ENCODE measurements at places on chromosomes 4 and X. TPM values are rescaled to one million over a fixed set of nuclear protein-coding genes. Genes with fewer than 3 reads are reported as not detected.

DNA sequence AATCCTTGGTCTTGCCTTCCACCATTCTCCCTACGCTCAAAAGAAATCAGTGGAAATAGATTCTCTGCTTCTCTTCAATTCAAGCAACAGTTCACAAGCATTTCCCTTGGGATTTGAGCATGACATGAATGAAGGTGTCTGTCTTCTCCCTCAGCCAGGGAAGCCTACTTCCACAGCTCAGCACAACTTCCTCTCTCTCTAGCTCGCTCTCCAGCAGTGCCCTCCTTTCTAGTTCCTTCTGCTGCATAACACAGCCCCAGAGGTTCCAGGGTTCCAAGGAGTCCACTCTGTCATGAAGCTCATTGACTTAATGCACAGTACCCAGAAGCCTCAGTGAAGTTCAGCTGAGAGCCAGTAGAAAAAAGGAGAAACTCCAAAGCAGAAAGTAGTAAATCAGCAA, 81.3 kb downstream of the PLS3 start:
- no peak for DNase-seq

DNA sequence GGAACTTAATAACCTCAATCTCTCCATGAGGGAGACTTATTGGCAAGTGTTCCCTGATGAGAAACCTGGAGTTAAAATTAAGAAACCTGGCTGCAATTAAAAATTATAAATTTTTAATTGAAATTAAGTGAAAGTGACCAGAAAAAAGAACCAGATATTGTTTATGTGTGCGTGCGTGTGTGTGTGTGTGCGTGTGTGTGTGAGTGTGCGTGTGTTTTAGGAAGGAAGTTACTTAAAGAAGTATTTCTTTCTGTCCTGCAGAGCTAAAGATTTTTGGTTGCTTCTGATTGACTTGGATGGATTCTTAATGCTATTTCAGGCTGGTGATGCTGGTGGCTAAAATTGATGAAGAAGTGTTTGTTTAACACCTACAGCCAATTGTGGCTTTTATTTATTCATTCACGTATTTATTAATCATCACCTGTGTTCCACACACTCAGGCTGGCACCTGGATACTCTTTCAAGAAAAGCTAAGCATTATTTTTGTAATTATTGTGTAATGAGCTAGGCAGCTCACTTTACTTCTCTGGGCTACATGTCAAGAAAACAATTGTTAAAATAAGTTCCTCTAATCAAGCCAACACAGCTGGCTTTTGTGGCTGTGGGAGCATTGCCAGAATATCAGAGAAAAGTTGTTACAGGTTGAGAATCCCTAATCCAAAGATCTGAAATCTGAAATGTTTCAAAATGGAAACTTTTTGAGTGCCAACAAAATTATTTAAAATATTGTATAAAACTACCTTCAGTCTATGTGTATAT, 68.5 kb downstream of the CEP44 start:
- no peak for DNase-seq

DNA sequence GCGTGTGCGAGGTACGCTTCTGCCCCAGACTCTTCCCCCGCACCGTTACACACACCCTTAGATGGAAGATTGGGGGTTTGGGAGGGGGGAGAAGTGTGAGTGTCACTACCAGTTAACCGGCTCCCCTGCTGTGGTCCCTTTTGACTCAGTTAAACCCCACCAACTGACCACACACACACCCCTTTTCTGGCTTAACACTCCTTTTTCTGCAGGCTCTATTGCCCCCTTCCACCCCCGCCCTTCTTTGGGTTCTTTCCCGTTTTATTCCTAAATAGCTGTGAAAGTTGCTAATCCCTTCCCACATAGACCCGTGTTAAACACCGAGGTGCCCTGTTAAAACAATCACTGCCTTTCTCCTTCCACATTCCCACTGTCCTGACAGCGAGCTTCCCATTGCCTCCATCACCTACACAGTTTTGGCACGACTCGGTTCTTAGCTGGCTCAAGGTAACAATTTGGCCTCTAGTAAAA, 3.7 kb upstream of the NR3C2 start:
- no peak for DNase-seq

TECRL gene
- not detected for total RNA-seq

GRCh38 chrX:115957862-115958490, 212.6 kb upstream of the AGTR2 start:
- DNase-seq, result no peak

BRS3 gene
- total RNA-seq, result not detected

GRCh38 chrX:13252726-13253125, 67.1 kb downstream of the ATXN3L start:
- DNase-seq, result no peak

DNA sequence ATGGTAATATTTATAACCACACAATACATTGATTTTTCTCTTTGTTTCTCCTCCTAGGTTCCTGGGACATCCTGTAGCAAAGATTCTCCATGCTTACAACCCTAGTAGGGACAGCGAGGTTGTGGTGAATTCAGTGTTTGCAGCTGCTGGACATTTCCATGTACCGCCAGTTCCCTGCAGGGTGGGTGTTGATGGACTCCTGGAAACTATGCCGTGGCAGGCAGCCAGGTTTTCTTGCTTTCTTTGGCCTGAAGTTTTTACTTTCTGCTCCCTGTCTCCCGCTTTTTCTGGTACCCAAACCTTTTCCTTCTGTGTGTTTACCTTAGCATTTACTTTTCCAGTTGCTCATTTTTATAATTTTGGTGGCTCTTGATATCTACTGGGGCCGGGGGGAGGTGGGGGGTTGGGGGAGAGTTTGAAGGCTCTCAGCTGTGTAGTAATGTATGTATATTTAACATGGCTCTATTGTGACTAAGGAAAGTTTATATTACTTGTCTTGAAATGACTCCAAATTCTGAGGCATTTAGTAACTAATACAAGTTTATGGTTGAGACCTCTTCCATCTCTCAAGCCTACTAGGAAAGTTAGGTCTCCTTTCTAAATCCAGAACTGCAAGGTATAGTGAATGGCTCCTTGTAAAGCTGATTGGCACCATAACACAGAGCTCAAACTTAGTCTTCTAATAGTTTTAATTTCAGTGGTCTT, 89.7 kb downstream of the TMEM131L start:
- DNase-seq, result no peak

DNA sequence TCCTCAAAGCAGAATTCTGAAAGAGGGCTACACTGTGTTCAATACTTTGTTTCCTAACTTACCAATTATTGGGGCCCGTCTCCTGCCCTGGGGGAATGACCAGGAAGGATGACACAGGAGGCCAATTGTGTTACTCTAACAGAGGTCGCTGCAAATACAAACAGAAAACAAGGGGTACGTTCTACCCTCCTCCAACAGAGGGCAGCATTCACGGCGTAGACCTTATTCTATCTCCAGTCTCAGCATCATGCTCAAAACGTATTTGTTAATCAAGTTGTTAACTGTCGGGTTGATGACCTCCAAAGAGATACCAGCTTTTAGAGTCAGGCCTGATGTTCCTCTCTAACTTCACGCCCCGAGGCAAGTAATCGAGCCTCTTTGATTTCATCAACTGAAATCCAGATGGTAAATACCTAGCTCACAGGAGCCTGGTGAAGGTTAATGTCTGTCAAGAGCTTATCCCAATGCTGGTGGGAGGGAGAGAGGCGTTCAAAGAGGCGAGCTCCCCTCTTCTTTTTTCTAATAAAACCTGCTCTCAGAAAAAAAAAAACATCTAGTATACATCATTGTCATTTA, 181.0 kb upstream of the KCNIP4 start:
- DNase-seq, result peak; percentile 45
